ENCODE measurements at places on chromosomes 3 and 15.

DNA sequence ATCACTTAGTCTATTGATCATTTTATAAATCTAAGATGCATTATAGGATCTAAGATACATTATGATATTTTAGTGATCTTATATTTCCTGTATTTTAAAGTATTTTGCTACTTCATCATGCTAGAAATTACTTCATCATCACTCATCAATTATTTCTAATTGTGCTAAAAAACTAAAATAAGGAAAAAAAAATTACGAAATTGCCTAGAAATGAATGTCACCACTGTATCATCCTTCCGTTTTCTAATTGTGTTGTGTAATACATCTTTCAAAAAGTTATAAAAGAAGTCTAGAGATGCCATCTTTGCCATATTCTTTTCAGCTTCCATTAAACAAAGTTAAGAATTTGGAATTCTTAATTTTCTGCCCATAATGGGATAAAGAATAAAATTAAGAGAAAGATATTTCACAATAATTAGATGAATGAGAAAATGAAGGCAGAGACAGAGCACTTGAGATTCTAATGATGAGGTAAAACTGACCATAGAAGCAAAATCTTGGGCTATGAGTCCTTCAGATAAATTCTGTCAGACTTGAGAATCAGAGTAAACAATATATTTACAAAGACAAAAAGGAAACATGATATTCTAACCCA lies 48.8 kb downstream of the ALDH1A2 start:
- DNase-seq = no peak

- no peak for DNase-seq
Measured at GRCh38 chr3:178583963-178584575, 47.8 kb downstream of the KCNMB2 start.

DNA sequence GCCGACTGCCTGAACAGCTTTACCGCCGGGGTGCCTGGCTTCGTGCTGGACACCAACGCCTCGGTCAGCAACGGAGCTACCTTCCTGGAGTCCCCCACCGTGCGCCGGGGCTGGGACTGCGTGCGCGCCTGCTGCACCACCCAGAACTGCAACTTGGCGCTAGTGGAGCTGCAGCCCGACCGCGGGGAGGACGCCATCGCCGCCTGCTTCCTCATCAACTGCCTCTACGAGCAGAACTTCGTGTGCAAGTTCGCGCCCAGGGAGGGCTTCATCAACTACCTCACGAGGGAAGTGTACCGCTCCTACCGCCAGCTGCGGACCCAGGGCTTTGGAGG lies 815 bp downstream of the SPINT1 start:
- peak; percentile 44 for DNase-seq

GRCh38 chr3:5022966-5023776 lies 43.9 kb downstream of the BHLHE40 start:
- peak; percentile 42 for DNase-seq

DNA sequence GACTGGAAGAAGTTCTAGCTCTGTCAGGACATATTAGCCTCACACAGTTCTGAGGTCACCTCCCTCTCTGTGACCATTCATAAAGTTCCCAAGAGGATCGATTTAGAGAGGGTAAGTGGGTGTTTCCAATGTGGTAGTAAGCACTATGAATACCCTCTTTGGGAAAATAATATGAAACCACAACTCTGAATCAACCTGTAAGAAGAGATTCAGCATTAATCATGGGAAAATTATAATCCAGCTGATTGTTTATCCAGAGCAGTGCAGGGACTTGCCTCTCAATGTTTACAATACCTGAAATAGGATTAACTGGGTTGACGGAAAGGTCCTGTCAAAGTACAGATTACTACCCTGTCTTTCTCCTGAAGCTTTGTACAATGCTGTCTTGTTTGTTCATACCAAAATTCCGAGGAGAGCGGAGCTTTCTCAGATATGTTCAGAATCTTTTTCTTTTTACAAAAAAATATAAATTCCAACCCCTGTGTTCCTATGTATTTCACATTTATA lies 302.9 kb upstream of the DPPA4 start:
- DNase-seq = no peak

DNA sequence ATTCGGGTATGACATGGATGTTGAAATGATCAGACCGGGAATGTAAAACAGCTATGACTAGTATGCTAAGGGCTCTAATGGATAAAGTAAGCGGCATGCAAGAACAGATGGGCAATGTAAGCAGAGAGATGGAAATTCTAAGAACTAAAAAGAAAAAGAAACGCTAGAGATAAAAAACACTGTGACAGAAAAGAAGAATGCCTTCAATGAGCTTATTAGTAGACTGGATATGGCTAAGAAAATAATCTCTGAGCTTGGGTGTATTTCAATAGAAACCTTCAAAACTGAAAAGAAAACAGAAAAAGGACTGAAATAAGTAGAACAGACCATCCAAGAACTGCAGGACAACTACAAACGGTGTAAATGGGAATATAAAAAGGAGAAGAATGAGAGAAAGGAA lies 101.2 kb downstream of the HES1 start:
- DNase-seq = no peak

- no peak for DNase-seq
Measured at GRCh38 chr15:35723852-35724251, 177.9 kb upstream of the DPH6 start.

Data from stimulated activated CD4-positive, alpha-beta T cell treated with anti-CD3 and anti-CD28 coated beads, Interleukin-1b, Interleukin-23, amount 100 ng/mL, for 48 hours (primary cell).